ENCODE measurements at places on chromosomes 5 and 9. TPM values are rescaled to one million over a fixed set of nuclear protein-coding genes. Genes with fewer than 3 reads are reported as not detected.
A peak's percentile ranks its signal among the peaks of the same experiment; 100 is the strongest.

DNA sequence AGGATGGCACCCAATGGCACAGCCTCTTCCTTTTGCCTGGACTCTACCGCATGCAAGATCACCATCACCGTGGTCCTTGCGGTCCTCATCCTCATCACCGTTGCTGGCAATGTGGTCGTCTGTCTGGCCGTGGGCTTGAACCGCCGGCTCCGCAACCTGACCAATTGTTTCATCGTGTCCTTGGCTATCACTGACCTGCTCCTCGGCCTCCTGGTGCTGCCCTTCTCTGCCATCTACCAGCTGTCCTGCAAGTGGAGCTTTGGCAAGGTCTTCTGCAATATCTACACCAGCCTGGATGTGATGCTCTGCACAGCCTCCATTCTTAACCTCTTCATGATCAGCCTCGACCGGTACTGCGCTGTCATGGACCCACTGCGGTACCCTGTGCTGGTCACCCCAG, 25.4 kb downstream of the HRH2 start:
- DNase-seq: no peak

SLC6A7 gene
- not detected for total RNA-seq

- no peak for DNase-seq
Observed at GRCh38 chr5:81234801-81235200, 1.7 kb downstream of the CKMT2 start.

- DNase-seq: no peak
Observed at GRCh38 chr5:89280103-89281037, 397.4 kb upstream of the MEF2C start.

GRCh38 chr9:128062846-128063831, 4.0 kb downstream of the NAIF1 start:
- no peak for DNase-seq

DNA sequence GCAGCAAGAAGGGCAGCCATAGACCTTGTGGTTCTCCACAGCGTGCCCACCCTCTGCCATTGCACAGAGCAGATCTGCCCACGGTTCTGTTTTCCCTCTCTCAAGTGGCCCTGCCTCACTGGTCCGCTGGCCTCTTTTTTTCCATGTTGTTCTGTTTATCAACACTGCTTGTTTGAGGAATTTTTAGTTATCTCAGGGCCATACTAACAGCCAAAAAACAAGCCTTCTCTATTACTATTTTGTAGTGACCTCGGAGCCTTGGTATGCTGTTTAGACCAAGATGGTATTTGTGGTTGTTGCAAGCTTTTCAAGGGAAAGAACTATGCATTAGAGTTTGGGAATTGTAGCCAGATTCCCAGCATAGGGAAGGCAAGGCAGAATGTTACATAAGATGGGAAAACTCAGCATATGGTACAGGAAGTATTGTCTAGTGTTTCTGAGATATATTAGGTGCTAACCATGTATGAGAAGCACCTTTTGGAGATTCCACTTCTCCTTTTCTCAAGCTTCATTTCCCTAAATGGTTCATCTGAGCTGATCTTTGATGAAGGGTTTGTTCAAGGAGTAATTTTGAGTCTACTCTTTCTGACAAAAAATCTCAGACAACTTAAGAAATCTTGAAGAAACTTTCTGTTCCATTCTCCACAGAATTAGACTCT, 54.3 kb downstream of the NUP214 start:
- DNase-seq: peak; percentile 57

SLIT3 gene
- total RNA-seq: 0.17 TPM
